ENCODE measurements at places on chromosomes 7 and 10. TPM values are rescaled to one million over a fixed set of nuclear protein-coding genes. Genes with fewer than 3 reads are reported as not detected.

CCM2 gene
- 24.0 TPM for total RNA-seq

PRR15 gene
- total RNA-seq, result 0.23 TPM

DNA sequence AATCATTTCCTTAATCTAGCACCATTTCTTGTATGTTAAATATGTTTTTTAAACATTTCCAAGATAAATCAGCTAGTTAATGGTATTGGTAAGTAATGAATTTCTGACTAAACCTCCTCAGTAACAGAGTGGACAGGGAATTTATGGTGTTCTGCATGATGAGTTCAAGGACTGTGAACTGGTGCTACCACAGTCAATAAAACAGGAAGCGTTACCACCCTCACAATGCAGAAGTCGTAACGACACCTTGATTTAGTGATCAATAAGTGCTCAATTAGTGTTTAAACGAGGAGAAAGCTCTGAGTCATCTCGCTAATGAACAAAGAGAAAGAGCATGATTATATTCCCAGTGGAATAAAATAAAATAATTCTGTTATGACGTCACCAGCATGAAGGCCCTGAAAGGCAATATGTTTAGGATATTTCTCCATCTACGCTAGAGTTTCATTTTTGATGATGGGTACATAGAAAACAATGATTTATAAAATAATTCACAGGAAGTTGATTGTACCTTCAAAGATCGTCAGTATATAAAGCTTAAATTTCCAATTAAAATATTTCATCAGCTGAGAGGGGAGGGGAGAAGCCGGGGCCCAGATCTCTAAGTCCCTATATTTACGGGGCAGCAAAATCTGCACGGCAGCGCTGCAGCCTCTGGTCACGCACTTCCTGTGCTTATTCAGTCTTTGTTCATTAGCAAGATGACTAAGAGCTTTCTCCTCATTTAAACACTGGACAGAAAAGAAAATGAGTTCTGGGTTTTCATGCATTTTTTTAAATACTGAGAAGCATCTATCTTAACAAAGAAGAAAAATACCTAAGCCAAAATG lies 400.5 kb downstream of the PTPRN2 start:
- DNase-seq, result no peak

DNA sequence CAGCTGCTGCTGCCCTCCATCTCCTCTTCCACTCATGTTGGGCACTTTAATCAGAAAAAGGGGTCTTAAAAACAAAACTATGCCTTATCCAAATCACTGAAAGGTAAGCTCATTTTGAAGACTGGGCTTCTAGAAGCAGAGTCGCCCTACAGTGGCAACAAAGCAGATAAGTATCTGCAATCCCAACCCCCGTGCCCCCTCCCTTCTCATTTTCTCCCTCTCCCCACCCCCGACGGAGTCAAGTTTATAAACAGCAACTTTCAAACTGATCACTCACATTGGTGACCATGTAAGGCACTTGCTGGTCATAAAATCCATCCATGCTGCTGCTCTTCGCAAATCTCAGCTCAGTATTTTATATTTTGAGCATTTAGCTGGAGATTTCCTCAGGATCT lies 738 bp downstream of the ETV1 start:
- DNase-seq, result no peak

DNA sequence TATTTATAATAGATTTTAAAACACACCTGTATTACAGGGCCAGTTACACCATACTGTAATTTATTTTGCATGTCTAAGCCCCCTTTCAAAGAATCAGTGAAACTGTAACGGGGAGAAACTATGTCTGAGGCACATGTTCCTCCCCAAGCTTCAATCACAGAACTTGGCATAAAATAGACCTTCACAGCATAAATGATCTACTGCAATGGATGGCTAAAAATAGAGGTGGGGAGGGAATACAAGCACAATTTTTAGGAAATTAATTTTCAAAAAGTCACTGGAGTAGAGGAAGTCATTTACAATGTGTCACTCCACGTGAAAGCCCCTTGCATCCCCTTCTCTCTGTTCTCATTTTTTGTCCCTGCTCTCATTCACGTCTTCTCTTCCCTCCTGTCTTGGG lies 385.2 kb downstream of the TNS3 start:
- DNase-seq, result no peak

JCAD gene
- 18.3 TPM for total RNA-seq

- DNase-seq, result no peak
Observed at GRCh38 chr10:16519908-16520861, 1.5 kb downstream of the C1QL3 start.

ABLIM1 gene
- total RNA-seq, result 606 TPM

ZNF488 gene
- total RNA-seq, result 0.14 TPM

CUL1 gene
- total RNA-seq, result 41.0 TPM

DNA sequence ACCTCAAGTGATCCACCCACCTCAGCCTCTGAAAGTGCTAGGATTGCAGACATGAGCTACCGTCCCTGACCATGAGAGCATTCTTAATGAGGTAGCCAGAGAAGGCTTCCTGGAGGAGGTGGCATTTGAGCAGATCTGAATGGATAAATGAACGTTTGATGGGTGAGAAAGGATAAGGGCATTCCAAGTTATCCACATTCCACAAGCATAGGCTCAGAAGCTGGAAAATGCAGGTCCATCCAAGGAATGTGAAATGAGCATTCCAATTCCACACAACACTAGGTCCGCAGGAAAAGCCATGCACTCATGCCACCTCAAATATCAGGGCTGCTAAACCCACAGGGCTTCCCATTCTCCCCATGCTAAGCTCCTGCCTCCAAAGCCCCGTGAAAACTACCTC lies 17.0 kb downstream of the TMEM130 start:
- DNase-seq, result no peak

GRCh38 chr7:89002981-89003956 lies 207.7 kb upstream of the TEX47 start:
- no peak for DNase-seq

DNA sequence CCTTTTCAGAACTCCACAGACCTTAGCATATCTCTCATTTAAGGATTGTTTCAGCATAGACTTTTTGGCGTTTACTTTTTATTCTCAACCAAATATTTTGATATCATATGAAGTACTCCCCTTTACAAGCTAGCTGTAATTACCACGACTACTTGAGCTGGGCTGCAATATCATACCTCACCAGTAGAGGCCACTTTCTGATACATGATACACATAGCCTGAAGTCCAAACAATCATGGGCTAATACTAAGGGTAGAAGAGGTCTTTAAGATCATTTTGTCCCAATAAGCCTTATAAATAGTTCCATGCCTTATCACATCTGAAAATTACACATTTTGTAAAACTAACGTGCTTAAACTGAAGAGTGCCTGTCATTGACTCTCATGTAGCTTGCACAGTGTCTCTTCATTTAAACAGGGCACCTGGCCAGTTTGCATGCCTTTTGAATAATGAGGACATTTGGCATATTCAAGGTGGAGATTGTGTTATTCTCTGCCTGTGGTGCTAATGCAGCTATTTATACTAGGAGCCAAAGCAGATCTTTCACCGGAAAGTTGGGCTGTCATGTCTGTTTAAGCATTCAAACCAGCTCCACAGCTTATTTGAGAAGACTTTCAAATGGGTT lies 403.7 kb upstream of the ZMIZ1 start:
- no peak for DNase-seq

- DNase-seq, result peak; percentile 17
Observed at GRCh38 chr7:29563590-29564495, at the start of gene PRR15. Gene PRR15, plus strand, starts transcription at chr7:29563835. Its CDS starts 2,495 bp downstream, at chr7:29566330.

CPEB3 gene
- total RNA-seq, result 14.6 TPM

SORCS3 gene
- 0.04 TPM for total RNA-seq

GRCh38 chr10:22666287-22667092 lies 47.9 kb downstream of the PIP4K2A start:
- no peak for DNase-seq

DNA sequence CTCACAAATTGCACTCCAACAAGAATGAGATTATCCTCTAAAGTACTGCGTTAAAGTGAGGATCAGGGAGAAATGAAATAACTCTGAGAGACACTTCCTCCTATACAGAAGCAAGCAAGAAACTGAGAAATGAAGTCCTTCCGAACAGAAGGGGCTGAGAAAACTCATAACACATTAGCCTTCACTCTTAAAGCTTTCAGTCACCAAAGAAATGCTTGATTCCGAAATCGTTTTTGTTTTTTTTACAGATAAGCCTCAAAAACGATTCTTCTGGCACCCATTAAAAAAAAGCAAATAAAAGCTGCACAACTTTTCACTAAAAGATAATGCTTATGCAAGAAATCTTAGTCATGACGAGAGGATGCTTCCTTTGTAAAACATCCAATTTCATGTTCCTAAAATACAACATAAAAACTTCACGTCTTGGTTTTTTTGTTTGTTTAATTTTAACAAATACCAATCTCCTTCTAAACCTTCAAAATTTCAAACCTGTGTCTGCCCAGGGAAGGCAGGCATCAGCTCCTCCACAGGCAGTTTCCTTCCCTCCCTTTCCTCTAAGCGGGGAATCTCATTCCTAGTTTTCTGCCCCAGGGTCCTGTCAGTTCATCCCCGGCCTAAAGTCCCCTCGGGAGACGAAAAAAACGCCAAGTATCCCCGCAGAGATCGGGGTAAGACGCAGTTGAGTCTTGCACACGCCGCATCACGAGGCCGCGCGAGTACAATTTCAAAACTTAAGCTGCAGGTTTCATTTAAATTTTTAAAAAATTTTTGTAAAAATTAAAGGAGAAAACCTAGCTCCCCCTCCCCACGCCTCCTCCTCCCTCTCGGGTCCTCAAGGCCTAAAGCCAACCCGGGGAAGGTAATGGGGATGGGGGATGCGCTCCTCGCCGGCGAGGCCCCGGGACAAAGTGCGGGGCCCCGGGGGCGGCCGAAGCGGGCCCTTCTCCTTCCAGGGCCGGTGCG lies 1.1 kb downstream of the BAZ1B start:
- DNase-seq, result peak; percentile 6

DNA sequence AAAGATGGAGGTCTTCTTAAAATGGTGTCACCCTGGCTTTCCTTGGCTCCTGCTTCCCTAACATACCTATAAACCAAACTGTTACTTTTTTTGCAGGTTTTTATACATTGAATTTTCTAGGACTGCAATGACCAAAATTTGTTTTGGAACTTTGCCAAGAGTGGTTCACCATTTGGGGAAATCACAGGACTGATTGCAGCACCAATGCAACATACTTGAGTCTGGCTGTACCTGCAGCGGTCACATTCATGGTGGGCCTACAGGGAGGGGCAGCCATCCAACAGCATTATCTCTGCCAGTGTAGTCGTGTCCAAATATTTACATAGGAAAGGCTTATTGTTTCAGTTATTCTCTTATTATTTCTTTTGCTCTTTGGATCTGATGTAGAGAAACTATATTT lies 69.0 kb downstream of the HACD1 start:
- no peak for DNase-seq

GRCh38 chr7:37550872-37551271 lies 102.2 kb upstream of the ELMO1 start:
- no peak for DNase-seq

GRCh38 chr7:30476459-30477145 lies 2.0 kb downstream of the NOD1 start:
- DNase-seq, result no peak
